Activated CD4-positive, alpha-beta T cell treated with anti-CD3 and anti-CD28 coated beads, Interleukin-2, amount 50 U/mL, for 48 hours (primary cell): ENCODE measurements at places on chromosomes 7 and 10.
A peak's percentile ranks its signal among the peaks of the same experiment; 100 is the strongest.

DNA sequence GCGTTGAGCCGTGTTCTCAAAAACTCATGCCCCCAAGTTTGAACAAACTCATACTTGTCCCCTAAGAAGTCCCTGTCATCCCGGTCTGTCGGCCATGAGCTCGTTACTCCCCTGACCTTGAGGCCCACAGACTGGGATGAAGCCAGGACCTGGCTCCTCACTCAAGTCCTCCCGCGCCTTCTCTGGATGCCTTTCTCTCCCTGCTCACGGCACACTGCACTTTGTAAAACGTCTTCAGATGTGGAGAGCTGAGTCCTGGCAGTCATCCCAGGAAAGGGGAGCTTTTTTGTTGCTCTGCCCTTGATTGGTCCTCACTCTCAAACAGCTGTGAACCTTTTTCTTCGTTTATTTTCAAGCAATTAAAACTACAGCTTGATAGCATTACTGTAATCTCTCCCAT is 110.8 kb downstream of the JAZF1 start:
- DNase-seq, result no peak

DNA sequence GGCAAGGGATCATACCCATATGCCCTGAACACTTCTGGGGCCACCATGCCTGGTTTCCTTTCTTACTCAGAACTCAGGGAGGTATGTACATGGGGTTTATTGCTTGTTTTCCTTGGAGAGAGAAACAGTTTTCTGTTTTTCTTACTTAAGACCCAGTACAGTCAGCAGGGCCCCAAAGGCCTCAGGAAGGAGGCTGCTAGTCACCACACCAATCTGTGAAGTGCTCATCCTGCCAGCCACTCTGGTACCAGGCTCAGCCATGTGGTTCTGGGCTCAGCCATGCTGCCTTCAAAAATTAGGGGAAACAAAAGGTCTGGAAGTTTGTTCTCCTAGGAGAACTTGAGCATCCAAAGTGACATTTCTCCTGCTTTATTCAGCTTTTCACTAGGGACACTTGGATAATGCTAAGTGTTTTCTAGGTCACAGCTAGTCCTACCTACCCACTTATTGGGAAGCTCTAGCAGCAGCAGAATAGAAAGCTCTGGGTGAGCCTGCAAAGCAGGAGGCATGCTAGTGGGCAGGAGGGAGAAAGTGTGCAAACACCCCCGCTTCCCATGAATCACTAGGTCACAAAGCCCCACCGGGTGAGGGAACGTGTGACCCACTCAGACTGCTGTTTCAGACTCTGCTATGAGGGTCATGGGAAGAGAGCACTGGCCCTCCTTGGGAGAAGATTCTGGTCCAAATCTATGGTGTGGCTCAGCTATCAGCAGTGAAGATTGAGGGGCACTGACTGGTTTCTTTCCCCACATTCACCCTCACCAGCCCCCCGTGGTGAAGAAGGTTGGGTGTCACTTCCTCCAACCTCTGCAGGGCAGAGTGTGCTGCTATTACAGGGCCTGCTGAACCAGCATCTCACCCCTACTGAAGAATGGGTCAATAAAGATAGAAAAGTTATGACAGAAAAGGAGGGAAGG is 23.9 kb downstream of the NUDCD3 start:
- DNase-seq, result peak; percentile 14

- no peak for DNase-seq
These were observed 43.4 kb upstream of the OPTN start for GRCh38 chr10:13056456-13057077.

- peak; percentile 46 for DNase-seq
These were observed 945 bp upstream of the RHEB start for GRCh38 chr7:151520419-151521261.
